Choroid plexus epithelial cell (primary cell): ENCODE measurements at places on chromosomes 2 and 18.

DNA sequence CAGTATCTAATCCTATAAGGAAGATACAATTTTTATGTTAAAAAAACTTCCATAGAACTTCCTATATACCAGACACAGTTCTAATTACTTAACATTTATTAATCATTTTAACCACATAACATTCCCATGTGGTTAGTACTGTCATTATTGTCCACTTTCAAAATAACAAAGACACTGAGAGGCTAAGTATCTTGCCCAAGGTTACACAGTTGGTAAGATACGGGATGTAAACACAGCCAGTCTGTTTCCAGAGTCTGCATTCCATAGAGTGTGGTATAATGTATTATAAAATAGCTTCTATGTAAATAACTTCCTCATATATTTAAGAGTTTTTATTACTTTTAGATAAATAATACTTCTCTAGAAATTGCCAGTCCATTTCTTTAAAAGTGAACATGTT lies 383.3 kb upstream of the ETAA1 start:
- peak; percentile 17 for DNase-seq

DNA sequence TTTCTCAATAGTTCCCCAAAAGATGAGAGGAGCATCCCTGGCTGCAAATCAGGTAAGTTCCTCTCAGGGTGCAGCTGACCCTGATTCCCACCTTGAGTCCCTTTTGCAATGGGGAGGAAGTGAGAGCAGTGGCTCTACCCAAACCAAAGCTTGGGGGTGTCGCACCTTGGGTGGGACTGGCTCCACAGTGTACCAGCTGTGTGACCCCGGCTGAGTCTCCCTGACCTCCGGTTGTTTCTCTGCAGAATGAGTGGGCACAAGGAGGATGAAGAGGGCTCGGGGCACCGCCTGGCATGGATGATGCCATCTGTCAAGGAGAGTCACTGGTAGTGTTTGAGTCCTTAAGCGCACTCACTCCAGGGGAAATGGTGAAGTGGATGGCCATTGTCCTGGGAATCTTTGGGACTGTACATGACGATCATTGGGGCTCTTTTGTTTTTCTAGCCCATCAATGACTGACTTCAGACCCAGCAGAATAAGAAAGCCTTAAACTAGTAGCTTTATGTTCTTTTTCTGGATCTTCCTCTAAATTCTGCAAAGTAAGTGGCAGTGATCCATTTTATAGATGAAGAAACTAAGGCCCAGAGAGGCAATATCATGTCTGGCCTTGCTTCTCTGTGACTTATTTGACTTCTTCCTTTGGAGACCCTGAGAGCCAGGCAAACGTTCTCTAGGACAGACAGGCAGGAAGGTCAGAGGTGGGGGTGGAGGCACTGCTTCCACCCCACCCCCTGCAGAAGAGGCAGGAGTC lies 106.3 kb upstream of the ST3GAL5 start:
- no peak for DNase-seq

DNA sequence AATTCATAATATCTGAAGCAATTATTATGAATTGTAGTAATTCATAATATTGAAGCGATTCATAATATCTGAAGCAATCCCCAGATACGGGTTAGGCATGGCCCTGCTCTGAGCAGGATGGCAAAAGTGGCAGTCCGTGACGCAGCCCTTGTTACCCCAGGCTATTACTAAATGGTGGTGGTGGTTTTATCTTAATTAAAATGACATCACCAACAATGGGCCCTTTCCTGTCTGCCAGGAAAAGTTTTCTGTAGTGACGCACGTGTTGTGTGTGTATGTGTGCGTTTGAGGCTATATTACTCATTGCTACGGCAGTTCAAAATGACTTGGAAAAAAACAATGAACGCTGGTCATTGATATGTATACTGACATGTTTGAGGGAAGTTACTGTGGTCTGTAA lies 10.6 kb upstream of the MOCOS start:
- peak; percentile 20 for DNase-seq

DNA sequence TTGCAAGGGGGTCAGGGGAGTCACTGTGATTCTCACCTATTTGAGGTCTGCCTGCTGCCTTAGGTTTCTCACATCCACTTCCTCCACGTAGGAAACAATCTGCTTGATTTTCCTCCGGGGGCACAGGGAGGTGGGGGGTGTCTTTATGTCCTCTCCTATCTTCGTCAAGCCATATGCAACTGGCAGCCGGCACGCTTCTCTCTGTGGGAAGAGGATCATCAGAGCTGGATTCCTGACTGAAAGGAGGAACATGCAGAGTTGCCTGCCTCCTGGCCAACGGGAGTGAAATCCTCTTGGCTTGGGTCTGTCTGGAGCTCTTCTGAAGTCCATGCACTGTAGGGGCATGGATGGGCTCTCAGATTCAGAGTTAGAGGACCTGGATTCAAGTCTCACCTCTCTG lies 43.1 kb upstream of the ACVR1 start:
- no peak for DNase-seq

DNA sequence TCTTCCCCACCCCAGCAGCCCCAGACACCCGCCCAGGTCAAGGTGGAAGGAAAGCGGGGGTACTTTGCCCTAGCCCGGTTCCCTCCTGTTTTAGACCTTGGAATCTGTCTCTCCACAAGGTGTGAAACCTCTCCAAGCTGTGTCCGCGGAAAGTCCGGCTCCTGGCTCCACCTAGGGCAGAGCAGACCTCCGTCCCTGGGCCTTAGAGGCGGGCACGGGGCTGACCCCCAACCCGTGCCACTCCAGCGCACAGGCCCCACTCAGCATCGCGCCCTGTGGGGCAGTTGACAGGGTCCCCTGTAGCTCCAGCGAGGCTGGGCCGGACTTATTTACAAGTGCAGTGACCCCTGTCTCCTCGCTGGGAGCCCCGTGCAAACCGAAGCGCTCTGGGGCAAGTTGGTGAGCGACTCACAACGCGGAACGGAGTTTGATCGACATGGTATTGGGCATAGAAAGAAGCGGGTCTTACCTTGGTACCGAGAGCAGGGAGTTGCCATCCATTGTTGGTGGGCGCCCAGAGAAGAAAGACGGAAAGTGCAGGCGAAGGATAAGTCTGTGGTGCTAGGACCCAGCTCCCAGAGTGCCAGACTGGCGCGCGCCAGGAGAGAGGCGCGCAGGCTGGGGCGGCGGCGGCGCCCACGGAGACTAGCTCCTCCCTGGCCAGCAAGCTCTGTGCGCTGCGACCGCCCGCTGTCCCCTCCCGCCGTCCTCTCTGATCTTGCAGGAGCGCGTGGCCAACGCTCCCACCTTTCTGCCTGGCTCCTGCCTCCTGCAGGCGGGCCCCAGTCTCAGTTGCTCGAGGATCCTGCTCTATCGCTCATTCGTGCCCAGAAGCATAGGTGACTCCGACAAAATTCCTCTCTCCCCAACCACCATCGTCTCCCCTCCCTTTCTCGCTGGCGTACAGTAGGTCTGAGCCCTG lies at the start of gene SPHKAP:
TSS of gene SPHKAP (minus strand) at position 590 of the 922 bp plus-strand sequence. CDS start at position 501, 89 bp downstream.
- DNase-seq: no peak

GRCh38 chr2:219477815-219478214 lies 20.9 kb upstream of the GMPPA start:
- no peak for DNase-seq

- DNase-seq: no peak
Observed at GRCh38 chr2:230669386-230669950, 43.2 kb upstream of the CAB39 start.

GRCh38 chr2:49643149-49643548 lies 488.8 kb upstream of the FSHR start:
- no peak for DNase-seq

- DNase-seq: peak; percentile 61
Observed at GRCh38 chr2:176638167-176639015, 369.1 kb downstream of the MTX2 start.

DNA sequence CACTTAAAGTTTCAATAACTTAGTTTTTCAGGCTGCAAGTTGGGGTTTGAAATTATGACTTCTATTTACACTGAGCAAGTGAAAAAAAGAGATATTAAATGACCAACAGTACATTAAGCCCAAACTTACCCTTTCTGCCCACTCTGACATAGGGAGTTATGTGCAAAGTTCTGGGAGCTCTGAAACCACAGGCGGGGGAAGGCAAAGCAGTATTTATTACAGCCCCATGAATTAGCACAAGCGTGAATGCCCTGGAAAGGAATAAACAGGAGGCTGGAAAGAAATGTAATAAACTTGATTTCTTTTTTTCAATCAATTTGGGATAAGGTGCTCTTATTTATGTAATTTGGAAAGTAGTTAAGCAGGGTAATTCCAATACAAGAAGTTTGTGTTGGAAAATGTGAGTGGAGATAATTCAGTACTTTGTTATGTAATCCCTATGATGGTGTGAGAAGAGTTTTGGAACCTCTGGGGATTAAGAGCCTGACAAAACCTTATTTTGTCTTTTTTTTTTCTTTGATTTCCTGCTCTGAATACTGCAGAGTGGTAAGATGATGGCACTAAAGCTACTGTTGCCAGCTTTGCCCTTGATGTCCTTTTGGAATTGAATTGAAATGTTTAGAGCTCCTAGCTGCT lies 351.5 kb downstream of the ARHGAP15 start:
- DNase-seq: no peak
